ENCODE measurements at places on chromosomes 4 and X.

GRCh38 chrX:38860106-38861013 is 59.1 kb downstream of the MID1IP1 start:
- DNase-seq = no peak

DNA sequence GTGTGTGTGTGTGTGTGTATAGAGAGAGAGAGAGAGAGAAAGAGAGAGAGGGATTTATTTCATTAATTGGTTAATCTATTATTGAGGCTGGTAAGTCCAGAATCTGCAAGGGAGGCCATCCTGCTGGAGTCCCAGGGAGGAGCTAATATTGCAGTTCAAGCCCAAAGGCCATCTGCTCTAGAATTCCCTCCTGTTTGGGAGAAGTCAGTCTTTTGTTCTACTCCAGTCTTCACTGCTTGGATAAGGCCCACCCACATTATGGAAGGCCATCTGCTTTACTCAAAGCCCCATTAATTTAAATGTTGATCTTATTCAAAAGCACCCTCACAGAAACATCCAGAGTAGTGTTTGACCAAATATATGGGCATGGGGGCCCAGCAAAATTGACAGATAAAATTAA is 317.5 kb upstream of the RASGEF1B start:
- DNase-seq = no peak

GRCh38 chr4:3245676-3246075 is 3.3 kb upstream of the MSANTD1 start:
- no peak for DNase-seq

- DNase-seq = no peak
Measured at GRCh38 chr4:100540131-100540530, 22.3 kb upstream of the EMCN start.

DNA sequence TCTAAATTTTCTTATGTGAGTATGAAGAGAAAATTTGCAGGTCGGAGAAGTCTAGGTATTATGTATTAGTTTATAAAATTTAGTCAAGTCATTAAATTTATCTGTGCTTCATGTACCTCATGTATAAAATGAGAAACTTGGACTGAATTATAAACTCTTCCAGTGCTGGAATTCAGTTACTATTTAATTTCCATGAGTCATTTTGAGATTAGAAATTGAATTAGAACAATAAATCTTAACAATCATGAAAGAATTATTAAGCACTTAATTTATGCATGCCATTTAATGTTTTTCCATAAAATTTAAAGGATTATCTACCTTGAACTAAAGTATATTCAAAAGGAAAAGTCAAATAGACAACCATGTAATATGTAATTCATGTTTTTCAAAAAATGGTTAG is 195.8 kb downstream of the MAD2L1 start:
- no peak for DNase-seq

DNA sequence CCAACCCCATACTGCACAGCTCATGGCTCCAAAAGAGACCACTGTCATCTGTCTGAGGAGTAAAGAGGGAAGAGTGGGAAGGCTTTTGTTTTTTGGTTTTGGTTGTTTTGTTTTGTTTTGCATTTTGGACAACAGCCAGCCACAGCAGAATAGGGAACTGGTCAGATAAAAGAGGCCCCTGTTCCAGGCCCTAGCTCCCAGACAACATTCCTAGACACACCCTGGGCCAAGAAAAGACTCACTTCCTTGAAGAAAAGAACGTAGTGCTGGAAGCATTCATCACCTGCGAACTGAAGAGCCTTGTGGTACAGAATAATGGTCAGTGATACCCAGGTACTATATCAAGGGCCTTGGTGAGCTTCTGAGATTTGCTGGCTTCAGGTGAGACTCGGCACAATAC is 619.4 kb upstream of the SPANXN1 start:
- no peak for DNase-seq

GRCh38 chr4:169626331-169627282 is 6.2 kb downstream of the CLCN3 start:
- DNase-seq = no peak

DNA sequence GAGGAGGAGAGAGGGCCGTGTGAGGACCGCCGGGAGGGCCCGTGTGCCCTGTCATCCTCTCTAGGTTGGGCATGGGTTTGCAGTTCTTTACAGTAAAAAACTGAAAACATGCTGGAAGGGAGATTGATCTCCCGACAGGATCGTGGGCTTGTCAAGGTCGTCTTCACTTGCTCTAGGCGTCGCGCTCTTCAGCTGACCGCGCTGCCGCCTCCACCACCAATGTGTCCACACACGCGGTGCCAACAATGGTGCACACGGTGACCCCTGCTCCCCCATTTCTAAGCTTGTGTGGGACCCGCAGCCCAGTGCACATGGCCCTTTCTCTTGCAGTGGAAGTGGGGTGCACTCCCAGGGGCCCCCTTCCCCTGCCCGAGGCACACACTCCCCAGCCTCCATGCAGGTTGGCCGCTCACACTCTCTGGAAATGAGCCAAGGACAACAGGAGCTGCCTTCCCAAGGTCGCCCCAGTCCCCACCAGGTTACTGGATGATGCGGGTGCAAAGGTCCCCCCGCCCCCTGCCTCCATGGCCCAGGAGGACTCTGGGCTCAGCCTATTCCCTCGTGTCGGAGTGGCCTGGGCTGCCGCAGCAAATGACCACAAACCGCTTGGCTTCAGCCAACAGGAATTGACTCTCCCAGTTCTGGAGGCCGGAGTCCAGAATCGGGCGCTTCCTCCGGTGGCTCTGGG is 1.7 kb upstream of the ZFP92 start:
- no peak for DNase-seq

DNA sequence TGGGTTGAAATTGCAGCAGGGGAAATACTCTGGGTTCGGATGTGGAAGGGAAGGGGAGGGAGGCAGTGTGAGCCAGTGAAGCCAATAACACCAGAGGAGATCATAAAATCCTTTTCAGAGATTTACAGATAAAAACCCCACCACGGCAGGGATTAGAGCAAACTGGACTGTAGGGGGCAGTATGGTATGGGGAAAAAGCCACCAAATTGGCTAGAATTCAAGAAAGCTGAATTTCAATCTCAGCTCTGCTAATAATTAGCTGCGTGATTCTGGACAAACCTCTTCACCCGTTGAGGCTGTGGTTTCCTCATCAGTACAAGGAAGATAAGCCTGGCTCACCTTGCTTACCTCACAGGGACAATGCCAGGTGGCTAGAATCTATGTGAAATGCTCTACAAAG is 108.1 kb downstream of the ATG4A start:
- no peak for DNase-seq

DNA sequence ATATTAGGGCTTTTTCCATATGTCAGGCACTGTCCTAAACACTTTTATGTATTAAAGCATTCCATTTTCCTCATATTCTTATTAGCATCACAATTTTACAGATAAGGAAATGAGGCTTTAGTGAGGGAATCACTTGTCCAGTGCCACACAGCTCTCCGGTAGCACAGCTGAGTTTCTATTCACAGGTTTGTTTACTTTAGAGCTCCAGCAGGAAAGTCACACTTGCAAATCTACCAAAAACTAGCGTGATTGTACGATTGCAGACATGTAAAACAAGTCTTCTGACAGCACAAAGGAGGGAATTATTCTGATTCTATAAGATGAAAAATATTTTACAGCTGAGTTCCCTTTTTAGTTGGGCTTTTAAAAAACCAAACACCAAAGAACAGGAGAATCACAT is 472.1 kb downstream of the TMA16 start:
- DNase-seq = no peak

DNA sequence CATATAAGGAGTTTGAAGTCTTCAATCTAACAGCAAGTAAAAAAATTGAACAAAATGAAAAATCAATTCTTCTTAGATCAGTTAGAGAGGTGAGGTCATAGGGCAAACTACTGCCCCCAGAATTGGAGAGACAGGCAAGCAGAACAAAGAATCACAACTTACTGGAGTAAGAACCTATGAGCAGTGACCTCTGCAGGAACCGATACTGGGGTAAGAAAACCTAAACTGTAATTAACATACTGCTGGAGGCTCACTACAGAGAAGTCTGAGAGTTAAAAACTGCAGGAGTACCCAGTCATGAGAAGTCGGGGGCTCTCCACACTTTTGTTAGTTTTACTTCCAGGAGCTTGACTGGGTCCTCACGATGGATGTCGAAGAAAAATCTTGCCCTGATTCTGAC is 16.0 kb downstream of the CLDN22 start:
- no peak for DNase-seq

DNA sequence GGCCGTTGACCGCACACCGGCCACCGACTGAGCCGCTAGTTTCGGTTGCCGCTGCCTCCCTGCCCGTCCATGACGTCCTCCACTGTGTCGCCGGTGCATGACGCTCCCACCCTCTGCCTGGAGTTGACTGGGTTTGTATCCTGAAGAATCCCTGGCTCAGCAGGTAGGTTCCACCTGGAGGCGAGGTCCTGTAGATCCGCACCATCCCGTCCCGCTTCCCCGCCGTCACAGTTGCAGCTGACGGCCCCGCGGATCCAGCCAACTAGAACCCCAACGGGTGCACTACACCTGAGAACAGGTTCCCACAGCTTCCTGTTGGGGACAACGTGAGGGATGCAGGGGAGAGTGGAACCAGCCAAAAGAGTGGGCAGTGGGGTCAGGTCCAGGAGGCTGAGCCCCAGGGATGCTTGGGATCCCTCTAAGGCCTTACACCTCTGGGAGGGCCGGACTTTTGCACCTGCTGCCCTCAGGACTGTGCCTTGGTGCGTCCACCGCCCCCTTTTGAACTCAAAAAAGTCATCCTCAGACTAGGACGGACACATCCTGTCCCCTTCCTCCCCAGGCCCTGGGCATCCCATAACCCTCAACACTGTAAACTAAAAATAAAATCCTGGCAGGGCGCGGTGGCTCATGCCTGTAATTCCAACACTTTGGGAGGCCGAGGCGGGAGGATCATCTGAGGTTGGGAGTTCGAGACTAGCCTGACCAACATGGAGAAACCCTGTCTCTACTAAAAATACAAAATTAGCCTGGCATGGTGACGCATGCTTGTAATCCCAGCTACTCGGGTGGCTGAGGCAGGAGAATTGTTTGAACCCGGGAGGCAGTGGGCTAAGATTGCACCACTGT is 1.1 kb upstream of the SLBP start:
- DNase-seq = no peak

GRCh38 chr4:105619188-105619931 is 66.9 kb downstream of the ARHGEF38 start:
- no peak for DNase-seq

DNA sequence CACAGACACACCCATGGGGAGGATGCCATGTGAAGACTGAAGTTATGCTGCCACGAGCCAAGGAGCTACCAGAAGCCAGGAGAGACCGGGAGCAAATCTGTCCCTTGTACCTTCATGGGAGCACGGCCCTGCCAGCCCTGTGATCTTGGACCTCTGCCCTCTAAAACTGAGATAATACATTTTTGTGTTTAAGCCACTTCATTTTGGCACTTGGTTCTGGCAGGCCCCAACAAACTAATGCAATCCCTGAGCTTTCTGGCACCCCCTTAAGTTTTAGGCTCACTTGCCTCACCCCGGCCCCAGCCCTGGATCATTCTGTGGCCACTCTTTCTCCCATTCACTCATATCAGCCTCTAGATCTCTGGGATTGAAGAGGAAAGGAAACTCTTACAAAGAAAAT is 35.4 kb downstream of the SEL1L3 start:
- DNase-seq = no peak

- DNase-seq = peak; percentile 38
Measured at GRCh38 chr4:138734746-138735145, 280.8 kb upstream of the NOCT start.

DNA sequence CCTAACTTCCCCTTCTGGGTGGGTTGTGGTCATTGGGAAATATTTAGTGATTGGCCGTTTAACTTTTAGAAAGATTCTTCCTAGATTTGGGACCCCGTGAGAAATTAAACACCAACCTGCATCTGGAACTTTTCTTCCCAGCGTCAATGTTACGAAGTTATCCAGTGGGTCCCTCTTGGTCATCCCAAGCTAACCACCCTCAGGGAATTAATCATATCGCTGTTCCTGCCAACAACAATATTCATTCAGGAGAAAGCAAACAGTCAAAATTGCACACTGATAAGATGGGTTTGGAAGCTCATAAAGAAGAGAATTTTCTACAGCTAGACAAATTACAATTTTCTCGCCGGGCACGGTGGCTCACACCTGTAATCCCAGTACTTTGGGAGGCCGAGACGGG is 121.2 kb upstream of the STX18 start:
- no peak for DNase-seq

GRCh38 chrX:153625271-153626024 is 21.6 kb upstream of the DUSP9 start:
- DNase-seq = no peak

- no peak for DNase-seq
Measured at GRCh38 chr4:168685136-168685809, 188.4 kb downstream of the PALLD start.

DNA sequence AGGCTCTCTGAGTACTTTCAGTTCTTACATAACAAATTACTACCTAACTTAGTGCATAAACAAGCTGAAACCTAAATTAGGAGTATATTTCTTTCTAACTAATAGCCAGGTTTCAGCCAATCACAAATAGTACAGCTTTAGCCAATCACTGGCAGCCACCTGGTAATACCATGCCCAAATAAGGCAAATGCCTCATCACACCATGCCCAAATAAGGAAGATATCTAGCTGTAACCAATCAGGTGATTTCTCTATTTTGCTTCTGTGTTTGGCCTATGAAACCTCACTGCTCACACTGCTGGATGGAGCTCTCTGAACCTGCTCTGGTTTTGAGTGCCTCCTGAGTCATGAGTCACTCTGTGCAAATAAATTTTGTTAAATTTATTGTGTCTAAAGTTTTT is 113.5 kb downstream of the DDIT4L start:
- DNase-seq = no peak

DNA sequence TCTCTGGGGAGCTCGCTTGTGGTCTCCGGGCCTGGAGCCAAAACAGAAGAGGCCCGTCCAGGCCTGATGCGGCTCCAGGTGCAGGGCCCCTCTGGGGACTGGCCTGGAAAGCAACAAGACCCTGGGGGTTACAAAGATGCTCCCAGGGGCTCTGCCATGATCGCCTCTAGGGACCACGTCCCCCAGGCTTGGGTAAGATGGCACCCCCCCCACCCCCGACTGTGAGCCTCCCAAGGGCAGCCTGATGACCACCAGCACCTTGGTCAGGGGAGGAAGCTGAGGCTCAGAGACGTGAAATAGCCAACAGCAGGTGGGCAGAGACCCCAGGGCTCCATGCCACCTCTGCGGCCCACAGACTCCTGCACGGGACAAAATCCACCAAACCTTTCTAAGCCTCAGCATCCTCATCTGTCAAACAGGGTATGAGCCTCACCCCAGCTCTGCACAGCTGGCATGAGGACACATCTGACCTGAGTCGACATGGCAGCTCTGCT is 25.4 kb downstream of the C4orf50 start:
- DNase-seq = no peak

GRCh38 chr4:157741642-157742041 is 431.2 kb downstream of the GASK1B start:
- no peak for DNase-seq

- no peak for DNase-seq
Measured at GRCh38 chr4:152304220-152304619, 231.7 kb downstream of the FBXW7 start.

DNA sequence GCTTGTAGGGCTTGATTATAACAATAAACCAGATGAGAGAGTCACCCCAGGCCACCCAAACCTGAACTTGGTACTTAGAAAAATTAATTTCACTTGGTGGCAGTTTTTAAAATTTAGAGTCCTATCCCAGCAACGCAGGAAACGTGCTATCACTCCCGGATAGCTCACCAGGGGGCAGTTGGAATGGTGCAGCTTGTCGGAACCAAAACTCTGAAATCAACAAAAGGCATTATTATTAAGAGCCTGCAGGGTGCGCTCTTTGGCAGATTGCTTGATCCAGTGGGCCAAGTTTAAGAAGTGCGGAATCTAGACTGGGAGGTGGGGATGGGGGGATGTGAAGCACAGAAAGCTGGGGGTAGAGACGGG is 2.4 kb downstream of the FRAS1 start:
- DNase-seq = peak; percentile 90

Measured in HFF-Myc (cell line).